ENCODE measurements at places on chromosomes 4 and X. TPM values are rescaled to one million over a fixed set of nuclear protein-coding genes. Genes with fewer than 3 reads are reported as not detected.

- DNase-seq, result peak; percentile 49
Observed at GRCh38 chr4:24179201-24179840, 289.5 kb upstream of the PPARGC1A start.

DNA sequence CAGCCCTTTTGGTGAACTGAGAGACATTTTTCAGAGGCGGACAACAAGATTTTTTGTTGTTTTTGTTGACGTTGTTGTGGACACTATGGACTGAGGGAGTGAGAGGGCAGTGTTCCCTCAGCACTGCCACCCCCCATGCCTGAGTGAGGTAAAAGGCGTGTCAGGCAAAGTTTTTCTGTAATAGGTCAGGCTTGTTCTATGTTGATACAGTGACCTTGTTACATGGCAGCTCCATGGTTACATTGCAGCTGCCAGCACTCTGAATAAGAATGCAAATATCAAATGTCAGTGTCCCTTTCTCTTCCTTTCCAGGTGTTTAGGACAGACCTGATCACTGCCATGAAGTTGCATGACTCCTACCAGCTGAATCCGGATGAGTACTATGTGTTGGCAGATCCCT is 36.6 kb downstream of the JADE1 start:
- no peak for DNase-seq

GRCh38 chr4:130029442-130029841 is 933.5 kb downstream of the C4orf33 start:
- no peak for DNase-seq

DNA sequence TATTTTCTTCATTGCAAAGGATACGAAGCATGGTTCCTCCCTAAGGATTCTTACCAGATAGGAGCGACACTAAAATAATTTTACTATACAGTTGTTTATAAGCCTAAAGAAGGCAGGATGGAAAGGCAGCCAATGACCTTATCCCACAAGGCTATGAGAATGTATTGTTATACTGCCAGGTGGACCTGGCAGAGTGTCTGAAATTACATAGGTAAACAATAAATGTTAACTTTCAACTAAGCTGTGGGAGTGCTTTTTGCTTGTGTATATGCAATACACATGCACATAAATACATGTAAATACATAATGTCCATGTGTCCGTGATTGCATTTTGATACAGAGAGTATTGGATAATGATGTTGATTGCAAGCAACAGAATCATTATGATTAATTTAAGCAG is 850.6 kb downstream of the CENPC start:
- no peak for DNase-seq

- DNase-seq, result peak; percentile 13
Observed at GRCh38 chrX:12210971-12211370, 72.7 kb downstream of the FRMPD4 start.

DNA sequence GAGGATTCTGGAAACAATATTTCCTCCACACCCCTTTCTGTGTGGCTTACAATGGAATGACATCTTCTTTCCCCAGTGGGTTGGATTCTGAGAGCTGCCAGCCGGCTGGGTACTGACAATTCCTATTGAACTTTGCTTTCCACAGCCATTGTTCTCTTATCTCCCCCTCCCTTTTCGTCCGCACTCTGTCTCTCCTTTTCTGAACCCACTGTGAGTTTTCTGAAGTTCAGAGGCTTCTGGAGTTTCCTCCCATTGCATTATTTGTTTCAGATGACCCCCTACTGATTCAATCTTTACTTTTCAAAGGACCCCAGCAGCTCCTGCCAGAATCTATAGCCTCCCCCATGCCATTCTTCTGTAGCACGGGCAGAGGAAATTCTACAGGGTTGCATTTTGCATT is 10.4 kb downstream of the SMPX start:
- no peak for DNase-seq

- DNase-seq, result no peak
Observed at GRCh38 chr4:124143632-124144031, 568.9 kb downstream of the ANKRD50 start.

- no peak for DNase-seq
Observed at GRCh38 chrX:22664826-22665225, 334.9 kb upstream of the DDX53 start.

- no peak for DNase-seq
Observed at GRCh38 chrX:30296408-30297254, 12.6 kb downstream of the NR0B1 start.

GRCh38 chr4:74415602-74416300 is 29.2 kb upstream of the AREG start:
- no peak for DNase-seq

GRCh38 chr4:118284169-118284568 is 68.6 kb downstream of the PRSS12 start:
- DNase-seq, result no peak

- no peak for DNase-seq
Observed at GRCh38 chr4:105843941-105844340, 51.3 kb upstream of the NPNT start.

DNA sequence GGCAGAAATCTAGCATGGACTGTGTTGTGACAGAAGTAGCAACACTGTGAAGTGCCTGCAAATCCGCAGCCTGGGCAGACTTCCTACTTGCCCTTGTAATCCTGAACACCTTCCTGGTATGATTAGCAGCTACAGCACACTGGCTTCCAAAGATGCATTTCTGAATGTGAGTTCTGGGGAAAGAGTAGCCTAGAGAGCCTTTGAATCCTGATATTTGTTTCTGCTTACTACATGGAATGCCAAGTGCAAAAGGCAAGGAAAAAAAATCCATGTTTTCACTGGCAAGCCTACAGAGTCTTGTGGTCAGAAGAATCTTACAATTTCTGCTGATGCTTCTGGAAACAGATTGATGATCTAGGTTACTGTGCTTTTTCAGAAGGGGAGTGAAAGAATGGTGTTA is 223.7 kb downstream of the COL25A1 start:
- DNase-seq, result peak; percentile 95

DNA sequence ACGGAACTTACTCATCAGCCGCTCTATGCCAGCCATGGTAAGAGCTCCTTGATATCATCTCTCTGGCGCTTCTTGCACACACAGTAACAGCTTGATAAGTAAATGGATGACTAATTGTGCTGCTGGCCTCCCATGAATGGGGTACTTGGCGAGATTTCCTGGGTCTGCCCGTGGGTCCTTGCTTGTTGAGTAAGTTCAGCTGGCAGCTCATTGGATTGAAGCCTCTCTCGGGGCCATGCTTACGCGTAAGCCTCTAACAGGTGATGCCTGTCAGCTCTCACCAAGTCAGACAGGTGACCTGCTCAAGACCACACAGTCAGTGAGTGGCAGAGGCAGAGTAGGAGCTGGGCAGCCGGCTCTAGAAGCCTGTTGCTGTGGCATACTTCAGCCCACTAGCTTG is 7.7 kb downstream of the NSG1 start:
- peak; percentile 54 for DNase-seq

Gene HTR2C
- total RNA-seq, result not detected

Gene GBA3
- total RNA-seq, result not detected

Gene CXCL3
- total RNA-seq, result 1.4 TPM

Gene MORC4
- 29.1 TPM for total RNA-seq

Data from astrocyte (in vitro differentiated cells and primary cell).